Effector memory CD4-positive, alpha-beta T cell (primary cell): ENCODE measurements at places on chromosomes 6 and 20.
A peak's percentile ranks its signal among the peaks of the same experiment; 100 is the strongest.

- DNase-seq, result no peak
Observed at GRCh38 chr6:96816301-96816817, 20.9 kb downstream of the GPR63 start.

GRCh38 chr6:166862978-166863530 is 93.3 kb downstream of the RNASET2 start:
- DNase-seq, result no peak

DNA sequence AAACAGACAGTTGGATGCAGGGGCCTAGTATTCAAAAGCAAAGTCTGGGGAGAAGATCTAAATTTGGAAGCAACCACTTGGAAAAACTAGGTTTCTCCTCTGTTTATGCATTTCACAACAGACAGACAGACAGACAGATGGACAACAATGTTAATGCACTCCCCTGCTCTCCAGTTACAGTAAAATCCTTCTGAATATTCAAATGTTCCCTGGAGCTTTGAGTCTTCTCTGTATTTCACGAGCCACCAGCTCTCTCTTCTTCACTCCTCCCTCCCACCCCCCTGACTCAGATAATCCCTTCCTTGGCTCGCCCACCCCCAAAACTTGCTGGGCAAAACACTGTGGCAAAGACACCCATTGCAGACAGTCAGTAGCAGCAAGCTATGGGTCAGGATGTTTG is 129.3 kb upstream of the TOP1 start:
- no peak for DNase-seq

GRCh38 chr20:45449528-45449927 is 20.0 kb upstream of the WFDC2 start:
- no peak for DNase-seq

DNA sequence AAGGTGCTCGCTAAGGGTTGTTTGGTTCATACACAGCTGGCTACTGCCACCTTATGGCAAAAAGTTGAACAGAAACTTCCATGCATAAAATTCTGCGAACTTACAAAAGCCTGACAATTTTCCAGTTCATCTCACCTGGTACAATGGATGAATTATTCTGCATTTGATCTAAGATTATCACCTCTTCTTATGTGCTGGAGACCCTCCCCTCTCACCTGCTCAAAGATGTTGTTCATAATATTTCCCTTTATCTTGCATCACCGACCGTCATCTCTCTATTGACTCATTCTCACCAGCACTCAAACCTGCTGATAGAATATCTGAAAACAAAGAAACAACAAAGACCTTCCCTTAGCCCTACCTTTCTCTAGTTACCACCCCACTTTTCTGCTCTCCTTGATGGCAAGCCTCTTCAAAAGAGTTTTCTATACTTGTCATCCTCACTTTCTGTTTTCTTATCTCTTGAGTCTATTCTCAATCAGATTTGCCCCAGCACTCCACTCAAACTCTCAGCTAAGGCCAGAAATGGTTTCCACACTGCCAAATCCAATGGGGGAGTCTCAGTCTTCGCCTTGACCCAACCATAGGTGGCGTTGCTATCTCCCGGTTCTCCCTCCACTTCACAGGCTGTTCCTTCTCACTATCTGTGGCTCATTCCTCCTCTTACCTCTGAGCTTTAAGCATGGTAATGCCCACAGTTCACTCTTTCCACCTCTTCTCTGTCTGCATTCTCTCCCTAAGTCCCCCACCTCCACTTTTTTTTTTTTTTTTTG is 25.8 kb downstream of the SNRNP48 start:
- no peak for DNase-seq

GRCh38 chr6:129047834-129048233 is 164.9 kb downstream of the LAMA2 start:
- DNase-seq, result no peak

DNA sequence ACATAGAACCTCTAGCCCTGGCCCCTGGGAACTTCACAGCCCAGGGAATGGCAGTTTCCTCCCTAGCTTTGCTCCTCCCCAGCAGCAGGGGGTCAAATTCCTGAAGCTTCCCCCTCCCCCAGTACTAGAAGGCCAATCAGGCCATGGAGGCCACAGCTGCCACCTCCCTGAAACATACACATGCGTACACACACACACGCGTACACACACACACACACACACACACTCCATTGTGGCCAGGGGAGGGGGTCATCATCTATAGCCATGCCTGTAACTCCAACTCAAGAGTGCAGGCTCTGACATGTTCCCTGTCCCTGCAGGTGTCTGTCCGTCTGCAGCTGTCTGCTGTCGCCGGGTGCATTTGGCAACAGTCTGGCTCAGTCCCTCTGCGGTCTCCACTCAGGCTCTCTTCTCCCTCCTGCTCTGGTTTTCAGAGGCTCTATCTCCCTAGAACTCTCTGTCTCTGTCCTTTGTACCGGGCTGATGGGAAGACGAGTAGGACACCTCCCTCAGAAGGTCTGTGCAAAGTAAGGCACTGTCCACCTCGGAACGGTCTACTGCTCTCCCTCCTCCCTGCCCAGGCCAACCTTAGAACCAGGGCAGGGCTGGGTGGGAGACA is 1.4 kb downstream of the LRFN2 start:
- no peak for DNase-seq

- DNase-seq, result no peak
Observed at GRCh38 chr6:81937296-81937937, 184.9 kb upstream of the TENT5A start.

DNA sequence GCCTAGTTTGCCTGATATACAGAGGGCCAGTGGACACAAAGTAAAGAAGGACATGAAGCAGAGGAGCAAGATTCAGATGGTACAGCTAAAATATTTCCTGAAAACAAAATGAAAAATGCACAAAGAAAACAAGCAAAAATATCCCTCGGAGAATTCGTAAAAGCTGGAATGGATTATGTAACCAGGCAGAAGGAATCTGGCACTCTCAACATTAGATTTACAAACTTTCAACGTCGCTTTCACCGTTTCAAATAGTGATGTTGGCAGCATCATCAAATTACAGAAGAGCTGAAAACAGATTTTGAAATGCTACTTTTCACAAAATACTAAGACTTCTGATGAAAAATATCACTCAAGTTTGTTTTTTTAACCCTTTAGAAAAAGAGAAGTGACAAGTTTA is 11.7 kb downstream of the SMLR1 start:
- no peak for DNase-seq

- DNase-seq, result no peak
Observed at GRCh38 chr6:98864497-98864896, 30.1 kb downstream of the POU3F2 start.

DNA sequence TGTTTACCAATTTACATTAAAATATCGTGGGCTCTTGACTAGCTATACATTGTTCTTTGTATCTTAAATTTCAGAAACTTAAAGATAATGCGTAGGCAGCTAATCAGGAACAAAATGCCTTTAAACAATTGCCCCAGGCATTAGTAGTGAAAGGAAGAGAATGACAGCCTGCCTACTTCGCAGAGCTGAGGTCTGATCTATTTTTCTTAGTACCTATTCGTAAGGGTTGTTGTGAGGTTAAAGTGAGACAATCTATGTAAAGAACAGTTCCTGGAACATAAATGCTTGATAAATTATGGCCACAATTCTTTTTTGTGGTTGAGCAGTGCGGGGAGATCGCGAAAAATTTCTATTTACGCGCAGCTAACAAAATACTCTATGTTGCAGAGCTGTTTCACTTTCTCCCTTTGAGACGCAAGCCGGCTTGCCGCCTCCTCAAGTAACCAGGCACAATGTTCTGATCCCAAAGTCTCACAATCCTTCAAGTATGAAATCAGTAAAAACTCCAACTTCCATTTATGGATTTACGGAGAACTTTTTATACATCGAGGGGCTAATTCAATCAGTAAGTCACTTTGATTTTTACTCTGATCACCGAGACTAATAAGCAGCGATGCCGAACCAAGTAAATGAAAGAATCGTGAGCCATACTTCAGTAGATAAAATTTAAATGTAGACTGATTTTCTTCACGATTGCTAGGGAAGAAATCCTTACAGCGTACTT is 878 bp upstream of the PNRC1 start:
- peak; percentile 17 for DNase-seq

DNA sequence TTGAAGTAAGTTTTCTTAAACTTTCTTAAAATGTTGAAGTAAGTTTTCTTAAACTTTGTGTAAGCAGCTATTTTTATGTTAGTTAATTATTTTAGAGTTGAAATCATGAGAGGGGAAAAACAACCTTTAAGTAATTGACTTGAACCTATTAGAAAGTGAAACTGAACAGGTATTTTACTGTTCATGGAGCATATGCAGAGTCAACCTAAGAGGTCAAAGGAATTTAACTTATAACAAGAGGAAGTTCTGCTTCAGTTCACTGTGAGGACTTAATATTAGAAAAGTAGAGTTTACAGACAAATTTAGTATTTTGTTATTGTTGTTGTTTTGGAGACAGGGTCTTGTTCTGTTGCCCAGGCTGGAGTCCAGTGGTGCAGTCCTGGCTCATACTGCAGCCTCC is 38.0 kb downstream of the CDYL start:
- DNase-seq, result no peak

DNA sequence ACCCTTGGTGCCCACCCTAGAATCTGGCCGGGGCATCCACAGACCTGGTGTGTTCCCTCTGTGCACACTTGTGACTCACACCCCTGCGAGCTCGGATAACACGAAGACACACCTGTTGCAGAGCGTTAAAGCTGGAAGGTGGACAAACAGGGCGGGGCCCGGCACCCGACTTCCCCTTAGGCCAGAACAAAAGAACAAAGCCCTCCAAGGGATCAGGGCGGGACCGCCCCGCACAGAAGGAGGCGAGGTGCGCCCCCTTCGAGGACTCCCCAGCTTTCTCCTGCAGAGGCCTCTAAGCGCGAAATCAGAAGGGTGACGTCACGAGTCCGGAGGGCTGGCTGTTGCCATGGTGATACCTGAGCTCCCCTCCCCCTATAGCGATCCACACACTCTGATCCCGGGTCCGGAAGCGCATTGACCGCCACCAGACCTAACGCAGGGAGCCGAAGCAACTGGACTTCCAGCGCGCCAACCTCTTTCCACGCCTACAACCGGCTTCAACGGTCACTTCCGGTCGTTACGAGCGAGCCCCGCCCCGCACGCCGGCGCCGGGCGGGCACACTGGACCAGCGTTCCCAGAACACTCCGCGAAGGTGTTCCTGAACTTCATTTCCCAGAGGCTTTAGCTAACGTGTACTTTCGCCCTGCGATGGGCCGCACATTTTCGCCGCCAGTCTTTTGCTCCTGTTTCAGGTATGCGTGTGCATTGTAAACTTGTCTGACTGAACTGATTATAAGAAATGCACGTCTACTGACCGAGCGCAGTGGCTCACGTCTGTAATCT is at the start of gene ZNF184:
TSS of gene ZNF184 (minus strand) at position 489 of the 784 bp plus-strand sequence. CDS start 811 bp downstream, outside the sequence.
- DNase-seq, result peak; percentile 70

- DNase-seq, result no peak
Observed at GRCh38 chr6:44234101-44235025, 11.0 kb downstream of the SLC29A1 start.

DNA sequence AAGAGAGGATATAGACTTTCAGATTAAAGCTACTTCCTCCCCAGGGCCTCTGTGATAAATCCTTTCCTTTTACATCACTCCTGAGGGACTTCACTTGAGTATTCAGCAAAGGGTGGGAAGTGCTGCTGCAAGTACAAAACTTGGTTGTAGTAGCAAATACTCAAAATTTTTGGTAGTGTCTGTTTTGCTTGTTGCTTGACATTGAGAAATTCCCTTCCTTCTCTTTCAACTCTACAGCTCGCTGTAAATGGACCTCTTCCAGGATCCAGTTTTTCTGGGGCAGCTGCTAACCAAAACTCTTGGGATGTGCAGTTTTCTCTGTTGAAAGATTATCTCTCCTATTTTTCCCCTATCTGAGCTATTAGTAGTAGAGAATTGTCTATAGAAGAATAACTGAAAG is 472.0 kb downstream of the CD109 start:
- DNase-seq, result no peak

- DNase-seq, result no peak
Observed at GRCh38 chr20:49584418-49585382, 16.8 kb upstream of the PTGIS start.

- no peak for DNase-seq
Observed at GRCh38 chr20:6388671-6389197, 265.9 kb upstream of the FERMT1 start.

DNA sequence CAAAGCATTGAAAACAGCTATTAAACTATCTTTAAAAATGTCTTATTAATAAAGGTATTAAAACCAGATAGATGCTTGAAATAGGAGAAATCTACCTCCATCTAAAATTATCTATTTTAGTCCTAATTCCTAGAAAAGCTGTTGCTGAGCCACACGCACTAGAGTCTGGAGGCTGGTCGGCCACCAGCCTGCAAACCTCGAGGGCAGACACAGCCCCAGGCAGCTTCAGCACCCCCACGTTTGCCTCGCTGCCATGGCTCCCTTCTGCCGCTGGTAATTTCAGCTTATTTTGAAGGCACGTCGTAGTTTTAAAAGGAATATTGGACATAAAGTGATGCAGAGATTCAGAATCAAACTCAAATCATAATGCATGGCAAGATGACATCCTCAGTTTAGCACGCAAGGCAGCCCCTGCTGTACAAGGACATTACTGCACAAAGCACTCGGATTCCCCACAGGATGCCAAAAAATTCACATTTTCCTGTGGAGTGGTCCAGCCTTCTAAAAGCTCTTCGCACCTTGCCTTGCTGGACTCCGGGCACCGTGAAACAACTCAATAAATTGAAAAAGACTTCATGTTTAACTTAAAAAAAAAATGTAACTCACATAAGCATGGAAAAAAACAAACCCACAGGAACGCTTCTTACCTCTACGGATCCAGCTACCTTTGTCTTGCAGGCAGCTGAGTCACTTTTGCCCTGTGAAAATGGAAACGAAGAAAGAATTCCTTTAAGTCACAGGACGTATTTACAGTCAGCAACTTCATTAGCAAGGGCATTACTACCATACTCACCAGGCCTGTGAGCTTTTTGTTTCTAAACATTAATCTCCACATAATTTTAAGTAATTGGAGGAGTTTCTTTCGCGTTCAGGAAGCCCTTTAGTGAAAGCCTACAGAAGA is 143.4 kb upstream of the RPS6KA2 start:
- DNase-seq, result no peak

DNA sequence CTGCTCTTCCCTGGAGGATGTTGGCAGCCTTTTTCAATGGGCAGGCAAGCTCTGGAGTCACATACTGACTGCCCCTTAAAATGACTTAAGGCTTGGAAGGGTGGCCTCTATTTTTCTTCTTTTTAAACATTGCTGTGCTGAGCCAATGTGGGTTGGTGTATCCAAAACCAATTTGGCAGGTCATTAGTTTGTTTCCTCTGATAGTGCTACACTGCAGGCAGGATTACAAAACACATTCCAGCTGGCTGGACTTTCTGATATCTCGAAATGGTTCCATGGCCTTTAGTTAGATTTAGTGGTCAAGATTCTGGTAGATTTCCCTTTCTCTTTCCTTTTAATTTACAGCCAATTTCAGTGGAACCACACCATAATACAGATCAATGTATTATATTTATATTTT is 28.1 kb upstream of the BMP2 start:
- no peak for DNase-seq

GRCh38 chr6:42782689-42783176 is 881 bp downstream of the BICRAL start:
- DNase-seq, result peak; percentile 68

DNA sequence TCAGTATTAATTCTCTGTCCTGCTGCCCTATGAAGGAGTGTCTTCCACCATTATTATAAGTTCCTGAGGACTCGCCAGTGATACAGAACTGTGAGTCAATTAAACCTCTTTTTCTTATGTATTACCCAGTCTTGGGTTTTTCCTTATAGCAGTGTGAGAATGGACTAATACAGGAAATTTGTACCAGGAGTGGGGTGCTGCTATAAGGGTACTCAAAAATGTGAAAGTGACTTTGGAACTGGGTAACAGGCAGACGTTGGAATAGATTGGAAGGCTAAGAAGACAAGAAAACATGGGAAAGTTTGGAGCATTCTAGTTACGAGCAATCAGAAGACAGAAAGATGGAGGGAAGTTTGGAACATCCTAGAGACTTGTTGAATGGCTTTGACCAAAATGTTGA is 616.7 kb upstream of the EPHA7 start:
- no peak for DNase-seq
